NCI-H524 (cell line): ENCODE measurements at places on chromosomes 3 and 15.

GRCh38 chr3:42663581-42664437, 10.3 kb downstream of the ZBTB47 start:
- DNase-seq = no peak

DNA sequence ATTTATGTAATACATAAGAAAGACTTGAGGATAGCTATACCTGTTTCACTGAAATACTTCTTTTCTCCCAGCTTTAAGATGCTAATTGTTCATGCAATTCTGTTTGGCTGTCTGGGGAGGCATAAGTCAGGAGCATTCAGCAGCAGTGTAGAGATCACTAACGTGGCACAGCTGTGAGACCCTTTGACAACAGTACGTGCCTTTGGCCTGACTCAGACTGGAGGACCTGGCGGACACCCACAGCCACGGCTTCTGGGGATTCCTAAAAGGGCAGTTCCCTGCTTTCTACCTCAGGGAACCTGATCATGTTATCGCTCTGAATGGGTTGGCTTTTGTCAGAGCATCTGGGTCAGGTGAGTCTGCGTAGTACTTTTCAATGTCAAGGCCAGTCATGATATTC, 295.0 kb upstream of the ICE2 start:
- no peak for DNase-seq

DNA sequence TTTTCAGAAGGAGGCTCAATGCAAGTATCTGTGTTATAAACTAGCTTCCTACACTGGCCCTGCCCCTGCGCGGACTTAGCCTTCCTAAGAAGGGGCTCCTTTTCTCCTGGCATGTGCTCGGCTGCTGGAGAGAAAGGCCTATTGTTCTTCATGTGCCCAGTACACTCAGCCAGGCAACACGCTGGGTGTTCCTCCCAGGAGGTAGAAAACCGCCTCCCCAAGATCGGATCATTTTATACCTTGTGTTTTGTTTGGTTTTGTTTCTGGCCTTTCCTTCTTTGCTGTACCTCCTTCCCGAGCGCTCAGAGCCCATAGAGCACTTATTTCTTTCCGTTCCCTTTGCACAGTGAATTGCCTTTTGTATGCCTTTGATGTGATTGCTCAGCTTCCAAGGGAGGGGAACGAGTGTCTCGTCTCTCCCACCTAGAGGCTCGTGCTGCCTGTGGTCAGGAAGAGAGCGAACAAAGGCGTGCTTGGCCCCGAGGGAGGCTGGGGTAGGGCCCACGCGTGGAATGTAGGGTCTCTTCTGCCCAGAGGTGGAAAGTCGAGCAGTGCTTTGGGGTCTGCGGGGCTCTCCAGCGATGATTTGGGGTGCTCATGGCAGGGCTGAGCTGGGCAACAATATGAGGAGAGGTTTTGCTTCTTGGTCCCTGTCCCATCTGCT, 30.0 kb downstream of the CCNL1 start:
- DNase-seq = no peak

- DNase-seq = no peak
These were observed 80.6 kb downstream of the RBPMS2 start for GRCh38 chr15:64694816-64695215.

GRCh38 chr15:85639752-85640381, 154.9 kb downstream of the KLHL25 start:
- peak; percentile 96 for DNase-seq

DNA sequence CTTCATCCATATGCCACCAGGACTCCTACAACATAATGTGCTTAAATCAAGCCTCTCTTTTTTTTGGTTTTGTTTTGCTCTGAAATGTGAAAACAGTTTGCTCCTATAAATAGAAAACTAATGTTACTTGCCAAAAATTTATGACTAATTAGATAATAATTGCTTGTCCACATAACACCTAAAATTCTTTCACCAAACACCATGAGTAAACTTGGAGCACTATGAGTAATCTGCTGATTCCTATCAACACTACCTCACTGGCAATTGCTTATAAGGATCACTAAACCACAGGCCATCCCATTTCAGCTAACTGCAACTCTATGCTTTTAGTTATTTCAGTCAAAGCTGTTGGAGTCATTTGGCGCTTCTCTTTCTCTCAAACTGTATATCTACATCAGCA, 252.7 kb downstream of the EPHA3 start:
- no peak for DNase-seq

GRCh38 chr15:101088271-101088670, 163.6 kb downstream of the CHSY1 start:
- no peak for DNase-seq

- no peak for DNase-seq
These were observed 550 bp downstream of the CCDC9B start for GRCh38 chr15:40340038-40340739.

DNA sequence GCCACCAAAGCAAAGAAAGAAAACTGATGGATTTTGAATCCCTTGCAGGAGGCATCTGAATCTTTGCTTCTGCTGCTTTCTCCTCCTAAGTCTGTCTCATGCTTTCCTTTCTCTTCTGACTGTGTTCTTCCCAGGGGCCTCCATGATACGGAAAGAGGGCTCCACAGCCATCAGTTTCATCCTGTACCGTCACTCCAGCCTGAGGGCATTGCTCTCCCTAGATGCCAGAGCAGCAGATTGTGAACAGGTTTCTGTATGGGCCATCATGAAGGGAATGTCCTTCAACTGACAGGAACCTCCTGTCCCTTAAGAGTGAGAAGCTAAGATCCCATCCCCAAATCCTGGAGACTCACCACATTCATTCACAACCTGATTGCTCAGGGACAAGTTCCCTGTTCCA, 59.2 kb downstream of the KBTBD12 start:
- no peak for DNase-seq

GRCh38 chr3:44899683-44900367, 25.4 kb downstream of the TGM4 start:
- DNase-seq = no peak

GRCh38 chr15:64480891-64481290, 20.5 kb downstream of the ZNF609 start:
- DNase-seq = no peak

GRCh38 chr3:48406443-48407431, 23.1 kb downstream of the PLXNB1 start:
- no peak for DNase-seq
